ENCODE measurements at places on chromosomes 2 and 18. TPM values are rescaled to one million over a fixed set of nuclear protein-coding genes. Genes with fewer than 3 reads are reported as not detected.

Gene TPO
- not detected for total RNA-seq

Gene CSRNP3
- total RNA-seq = 0.48 TPM

Gene ACVR1C
- total RNA-seq = 0.72 TPM

Gene SAG
- total RNA-seq = not detected

Gene CMPK2
- total RNA-seq = 1.4 TPM

Gene KIAA2012
- total RNA-seq = not detected

Gene CCDC138
- total RNA-seq = 4.8 TPM

Gene DYNAP
- total RNA-seq = not detected

Gene TMEM182
- 3.6 TPM for total RNA-seq

Gene LRP2
- total RNA-seq = under 0.01 TPM

Gene POTEC
- not detected for total RNA-seq

Gene SLC38A11
- not detected for total RNA-seq

Gene ARHGEF4
- total RNA-seq = 50.6 TPM

Gene PID1
- total RNA-seq = 4.3 TPM
